ENCODE measurements at places on chromosomes 7 and 10. TPM values are rescaled to one million over a fixed set of nuclear protein-coding genes. Genes with fewer than 3 reads are reported as not detected.

Gene HHEX
- 4.6 TPM for total RNA-seq

Gene SLC26A5
- not detected for total RNA-seq

Gene HPSE2
- total RNA-seq: not detected

Gene TMEM139
- not detected for total RNA-seq

Gene SRI
- total RNA-seq: 117 TPM

Gene NYAP1
- 0.13 TPM for total RNA-seq

Gene DLX6
- total RNA-seq: not detected

Gene OIT3
- 0.13 TPM for total RNA-seq

Gene PRSS2
- not detected for total RNA-seq

Gene CHN2
- not detected for total RNA-seq

Gene NAT16
- not detected for total RNA-seq

Gene CRHR2
- total RNA-seq: not detected

Gene FAM237B
- not detected for total RNA-seq

Gene PPP1R17
- not detected for total RNA-seq

Gene SOSTDC1
- total RNA-seq: not detected

Gene TAS2R16
- not detected for total RNA-seq
